Activated naive CD4-positive, alpha-beta T cell treated with Interleukin-2 at 50 U/mL for 16 hours (primary cell): ENCODE measurements at places on chromosomes 3 and 15.

- no peak for DNase-seq
Measured at GRCh38 chr3:186694288-186695032, 22.7 kb upstream of the KNG1 start.

DNA sequence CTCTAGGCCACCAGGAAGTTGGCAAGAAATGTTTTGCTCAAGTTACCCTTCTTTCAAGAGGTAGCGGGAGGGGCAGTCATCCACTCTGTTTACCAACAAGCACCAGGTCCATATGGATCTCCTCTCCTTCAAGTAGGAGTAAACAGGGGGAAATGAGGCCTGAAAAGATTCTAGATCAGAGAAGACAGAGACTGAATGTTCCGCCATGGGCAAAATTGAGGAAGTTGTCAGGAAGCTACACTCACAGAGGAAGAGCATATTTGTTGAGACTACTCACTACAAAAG, 81.6 kb downstream of the KLF15 start:
- no peak for DNase-seq

DNA sequence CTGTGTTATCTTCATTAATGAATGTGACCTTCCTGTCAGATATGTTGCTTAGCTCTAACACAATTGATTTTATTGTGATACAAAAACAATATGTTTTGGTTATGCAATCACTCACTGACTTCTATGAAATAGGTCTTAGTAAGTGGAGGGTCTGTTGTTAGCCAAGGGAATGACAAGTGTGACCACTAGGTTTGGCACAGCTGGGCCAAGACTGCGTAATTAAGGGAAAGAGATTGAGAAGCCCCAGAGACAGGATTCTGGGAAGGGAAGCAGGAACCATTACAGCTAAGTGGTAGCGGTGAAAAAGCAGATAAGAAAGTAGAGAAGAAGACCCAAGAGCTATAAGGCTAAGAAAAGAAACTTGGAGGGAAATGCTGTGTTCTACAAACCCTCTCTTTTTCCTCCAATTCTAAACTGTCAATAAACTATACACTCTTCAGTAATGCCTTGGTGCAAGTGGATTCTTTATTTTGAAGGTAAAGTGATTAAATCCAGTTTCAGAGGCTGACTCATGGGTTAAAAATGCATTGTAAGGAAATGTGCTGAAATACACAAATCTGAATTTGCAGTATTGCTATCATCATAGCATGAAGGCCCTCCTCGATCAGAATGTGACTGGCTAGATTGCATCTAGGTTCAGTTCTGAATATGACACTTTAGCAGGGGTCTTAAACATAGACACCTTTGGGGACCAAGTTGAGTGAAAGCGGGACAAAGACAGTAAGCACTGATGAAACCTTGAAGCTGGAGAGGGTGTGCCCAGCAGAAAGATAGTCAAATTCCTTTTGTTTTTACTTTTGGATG, 26.1 kb downstream of the KCNMB2 start:
- DNase-seq = no peak

- no peak for DNase-seq
Measured at GRCh38 chr3:123802007-123802625, 82.0 kb downstream of the MYLK start.

DNA sequence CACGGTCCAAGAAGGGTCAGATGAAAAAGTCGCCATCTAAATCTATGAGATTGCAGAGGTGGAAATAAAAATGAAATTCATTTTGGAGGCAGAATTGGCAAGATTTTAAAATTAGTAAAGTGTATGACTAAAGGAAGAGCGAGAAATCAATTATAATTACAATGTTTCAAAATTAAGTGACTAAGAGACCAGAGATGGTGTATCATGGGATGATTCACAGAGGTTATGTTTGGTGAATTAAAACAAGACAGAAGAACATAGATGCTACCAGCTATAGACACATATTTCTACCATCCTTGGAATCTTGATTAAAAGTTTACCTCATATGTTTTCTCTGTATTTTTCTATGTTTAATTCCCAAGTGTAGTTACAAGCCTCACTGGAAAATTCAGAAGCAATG, 308.9 kb upstream of the DNAJC19 start:
- DNase-seq = no peak

GRCh38 chr15:31740203-31740602, 290.1 kb upstream of the CHRNA7 start:
- no peak for DNase-seq

- no peak for DNase-seq
Measured at GRCh38 chr3:154182322-154182922, 61.2 kb downstream of the ARHGEF26 start.
